T1000 (cell line): ENCODE measurements at places on chromosomes 5 and 9.
A peak's percentile ranks its signal among the peaks of the same experiment; 100 is the strongest.

DNA sequence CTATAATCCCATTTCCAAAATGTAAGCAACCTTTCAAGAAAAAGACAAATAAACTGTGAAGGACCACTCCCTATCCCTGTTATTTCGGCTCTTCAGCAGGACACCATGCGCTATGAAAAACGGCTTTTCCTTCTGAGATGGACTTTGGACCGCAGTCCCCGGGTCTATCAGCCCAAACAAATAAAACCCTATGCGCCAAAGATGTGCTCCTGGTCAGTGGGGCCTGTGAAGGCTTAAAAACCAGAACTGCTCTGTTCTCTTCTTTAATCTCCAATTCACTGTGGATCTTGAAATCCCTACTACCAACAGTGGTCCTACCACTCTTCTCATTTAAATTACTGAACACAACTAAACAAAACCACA lies 33.3 kb downstream of the RAPGEF1 start:
- DNase-seq, result no peak

DNA sequence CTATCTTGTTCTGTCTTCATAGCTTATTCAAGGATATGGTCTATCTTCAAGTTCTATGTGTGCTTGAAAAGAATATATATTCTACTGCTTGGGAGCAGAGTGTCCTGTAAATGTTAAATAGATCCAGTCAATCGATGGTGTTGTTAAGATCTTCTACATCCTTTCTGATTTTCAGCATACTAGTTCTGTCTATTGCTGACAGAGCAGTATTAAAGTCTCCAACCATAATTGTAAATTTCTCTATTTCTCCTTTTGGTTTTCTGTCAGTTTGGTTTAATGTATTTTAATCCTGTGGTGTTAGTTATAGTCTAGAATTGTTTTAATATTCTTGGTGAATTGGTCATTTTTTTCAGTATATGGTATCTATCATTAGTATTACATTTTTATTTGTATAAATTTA lies 124.0 kb upstream of the COX7C start:
- no peak for DNase-seq

DNA sequence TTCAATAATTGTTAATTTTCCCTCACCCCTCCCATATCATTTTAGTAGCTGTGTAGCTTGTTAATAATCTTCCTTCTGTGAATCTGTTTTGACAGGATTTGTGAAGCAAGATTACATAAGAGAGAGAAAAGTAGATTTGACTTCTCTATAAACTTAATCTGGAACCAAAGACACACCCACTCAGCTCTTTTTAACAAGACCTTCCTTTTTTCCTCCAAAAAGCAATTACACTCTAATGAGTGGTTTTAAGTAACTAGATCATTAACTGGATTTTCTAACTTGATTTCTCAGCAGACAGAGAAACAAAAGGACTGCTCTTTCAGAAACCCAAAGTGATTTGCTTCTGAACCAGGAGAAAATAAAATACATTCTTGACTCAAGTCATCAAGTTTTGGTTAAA lies 21.9 kb downstream of the RFK start:
- DNase-seq, result no peak

GRCh38 chr5:26719803-26720202 lies 318.6 kb downstream of the CDH9 start:
- no peak for DNase-seq

GRCh38 chr5:144307736-144308135 lies 137.1 kb downstream of the KCTD16 start:
- no peak for DNase-seq

- no peak for DNase-seq
Observed at GRCh38 chr5:83919071-83920041, 198.7 kb upstream of the HAPLN1 start.

GRCh38 chr5:41109186-41109585 lies 38.0 kb upstream of the MROH2B start:
- DNase-seq, result no peak

GRCh38 chr9:129241725-129242124 lies 63.7 kb upstream of the IER5L start:
- DNase-seq, result no peak

GRCh38 chr9:95495961-95496360 lies 20.8 kb downstream of the PTCH1 start:
- DNase-seq, result no peak

- peak; percentile 84 for DNase-seq
Observed at GRCh38 chr9:114908104-114908622, 22.2 kb downstream of the TNFSF8 start.

- no peak for DNase-seq
Observed at GRCh38 chr5:144487761-144488160, 317.1 kb downstream of the KCTD16 start.

GRCh38 chr9:29773676-29774075 lies 2200.4 kb upstream of the C9orf72 start:
- no peak for DNase-seq

DNA sequence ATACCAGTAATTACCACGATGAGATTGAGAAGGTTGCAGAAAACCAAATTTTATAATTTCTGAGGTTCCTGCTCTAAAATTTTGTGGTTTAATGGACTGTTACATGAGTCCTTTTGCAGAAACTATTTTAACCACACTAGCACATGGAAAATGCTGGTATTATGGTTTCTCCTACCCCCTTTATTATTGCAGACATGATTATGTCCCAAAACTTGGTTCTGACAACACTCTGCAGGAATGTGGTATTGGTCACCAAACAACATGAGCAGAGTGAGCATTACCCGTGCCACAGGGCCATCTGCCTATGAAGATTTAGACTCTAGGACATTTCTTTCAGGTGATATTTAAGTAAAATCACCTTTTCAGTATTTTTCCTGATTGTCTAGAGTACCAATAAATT lies 2.8 kb upstream of the ECM2 start:
- no peak for DNase-seq

- no peak for DNase-seq
Observed at GRCh38 chr5:108810717-108811116, 63.0 kb downstream of the FER start.

- no peak for DNase-seq
Observed at GRCh38 chr9:123645126-123645525, 284.8 kb downstream of the DENND1A start.

DNA sequence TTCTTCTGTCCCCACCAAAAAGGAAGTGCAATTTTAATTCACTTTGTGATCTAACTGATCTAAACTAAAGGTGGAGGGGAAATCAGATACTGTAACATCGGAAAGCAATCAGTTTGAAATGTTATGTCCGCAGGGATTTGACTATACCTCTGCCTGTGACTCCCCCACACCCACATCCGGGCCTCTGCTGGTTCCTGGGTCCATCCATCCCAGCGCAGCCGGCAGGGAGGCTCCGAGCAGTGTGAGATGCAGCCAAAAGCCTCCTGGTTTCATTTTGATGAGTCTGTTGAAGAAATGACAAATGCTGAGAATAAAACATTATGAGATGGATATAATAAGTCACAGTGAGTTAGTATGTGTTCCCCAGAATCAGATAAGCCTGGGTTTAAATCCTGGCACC lies 8.6 kb downstream of the FSTL4 start:
- no peak for DNase-seq

DNA sequence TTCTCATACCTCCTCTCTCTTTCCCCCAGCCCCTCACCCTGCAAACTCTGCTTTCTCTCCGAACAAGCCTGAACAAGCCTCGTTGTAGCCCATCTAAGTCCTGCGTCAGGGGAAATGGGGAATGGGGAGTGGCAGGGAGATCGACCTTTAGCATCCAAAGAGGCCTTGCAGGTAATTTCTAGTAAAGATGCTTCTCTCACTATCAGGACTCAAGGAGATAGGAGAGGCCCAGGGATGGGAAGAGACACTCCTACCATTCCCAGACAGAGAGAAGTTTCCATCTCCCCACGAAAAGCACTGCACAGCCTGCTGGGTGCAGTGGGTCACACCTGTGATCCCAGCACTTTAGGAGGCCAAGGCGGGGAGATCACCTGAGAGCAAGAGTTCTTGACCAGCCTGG lies 44.4 kb upstream of the CTNNA1 start:
- no peak for DNase-seq
